ENCODE measurements at places on chromosomes 4 and X. TPM values are rescaled to one million over a fixed set of nuclear protein-coding genes. Genes with fewer than 3 reads are reported as not detected.

DNA sequence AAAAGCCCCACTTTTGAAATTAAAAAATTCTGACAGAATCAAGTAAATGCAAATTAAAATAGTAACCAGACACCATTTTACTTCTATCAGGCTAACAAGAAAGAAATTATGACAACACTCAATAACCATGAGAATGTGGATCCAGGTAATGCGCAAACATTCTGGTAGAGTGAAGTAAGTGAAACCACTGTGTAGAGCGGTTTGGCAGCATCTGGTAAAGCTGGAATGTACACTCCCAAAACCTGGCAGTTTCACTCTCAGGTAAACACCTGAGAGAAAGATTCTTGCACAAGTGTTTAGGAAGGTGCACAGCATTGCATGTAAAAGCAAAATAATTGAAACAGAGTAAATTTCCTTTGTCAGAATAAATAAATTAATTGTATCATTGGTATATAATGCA lies 81.8 kb downstream of the TRIML1 start:
- no peak for DNase-seq

DNA sequence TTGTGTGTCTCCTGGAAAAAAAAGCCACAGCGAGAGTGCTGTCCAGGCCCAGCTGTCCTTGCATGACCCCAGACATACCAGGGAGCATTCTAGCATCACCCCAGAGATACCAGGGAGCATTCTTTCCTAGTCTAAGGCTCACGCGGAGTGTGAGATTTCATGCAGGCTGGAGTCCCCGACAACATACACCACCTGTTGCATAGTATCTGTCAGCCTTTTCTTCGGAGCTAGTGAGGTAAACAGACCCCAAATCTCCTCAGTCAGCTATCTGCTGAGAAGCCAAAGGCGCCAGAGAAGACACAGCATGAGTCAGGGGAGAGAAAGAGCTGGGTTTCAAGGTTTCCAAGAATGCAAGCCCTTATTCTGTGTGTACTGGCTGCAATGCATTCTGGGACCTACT lies 23.1 kb upstream of the ZXDA start:
- DNase-seq, result no peak

OTUD6A gene
- polyA plus RNA-seq, result not detected

GK2 gene
- not detected for polyA plus RNA-seq

TRIM75 gene
- not detected for polyA plus RNA-seq

- DNase-seq, result no peak
Measured at GRCh38 chr4:128287141-128287870, at the start of gene PGRMC2. PGRMC2 (minus strand) TSS chr4:128287813; CDS start chr4:128287790, 23 bp downstream.

GRCh38 chrX:97401154-97401553 lies 517.4 kb downstream of the RPA4 start:
- no peak for DNase-seq

GRCh38 chr4:40196724-40197281 lies at the start of gene RHOH:
RHOH (plus strand) TSS chr4:40197031; CDS start chr4:40243387, 46,356 bp downstream.
- peak; percentile 48 for DNase-seq

GRCh38 chr4:105119356-105119755 lies 27.3 kb upstream of the TET2 start:
- peak; percentile 22 for DNase-seq

GRCh38 chr4:188109157-188109755 lies at the start of gene TRIML2:
TRIML2 (minus strand) TSS chr4:188109603; CDS start chr4:188105368, 4,235 bp downstream.
- no peak for DNase-seq

DNA sequence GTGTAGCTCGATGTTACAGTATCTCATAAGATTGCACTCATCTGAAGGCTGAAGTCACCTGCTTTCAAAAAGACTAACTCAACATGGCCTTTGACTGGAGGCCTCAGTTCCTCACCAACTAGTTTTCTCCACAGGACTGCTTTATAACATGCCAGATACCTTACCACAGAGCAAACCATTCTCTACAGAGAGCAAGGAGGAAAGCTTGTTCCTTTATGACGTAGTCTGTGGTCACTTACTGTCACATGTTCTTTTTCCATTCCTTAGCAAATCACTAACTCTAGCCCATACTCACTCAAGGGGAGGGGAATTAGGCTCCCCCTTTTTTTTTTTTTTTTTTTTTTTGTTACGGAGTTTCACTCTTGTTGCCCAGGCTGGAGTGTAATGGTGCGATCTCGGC lies 3.2 kb downstream of the THAP9 start:
- peak; percentile 37 for DNase-seq

GRCh38 chrX:54758114-54759055 lies 39.7 kb downstream of the ITIH6 start:
- no peak for DNase-seq

DNA sequence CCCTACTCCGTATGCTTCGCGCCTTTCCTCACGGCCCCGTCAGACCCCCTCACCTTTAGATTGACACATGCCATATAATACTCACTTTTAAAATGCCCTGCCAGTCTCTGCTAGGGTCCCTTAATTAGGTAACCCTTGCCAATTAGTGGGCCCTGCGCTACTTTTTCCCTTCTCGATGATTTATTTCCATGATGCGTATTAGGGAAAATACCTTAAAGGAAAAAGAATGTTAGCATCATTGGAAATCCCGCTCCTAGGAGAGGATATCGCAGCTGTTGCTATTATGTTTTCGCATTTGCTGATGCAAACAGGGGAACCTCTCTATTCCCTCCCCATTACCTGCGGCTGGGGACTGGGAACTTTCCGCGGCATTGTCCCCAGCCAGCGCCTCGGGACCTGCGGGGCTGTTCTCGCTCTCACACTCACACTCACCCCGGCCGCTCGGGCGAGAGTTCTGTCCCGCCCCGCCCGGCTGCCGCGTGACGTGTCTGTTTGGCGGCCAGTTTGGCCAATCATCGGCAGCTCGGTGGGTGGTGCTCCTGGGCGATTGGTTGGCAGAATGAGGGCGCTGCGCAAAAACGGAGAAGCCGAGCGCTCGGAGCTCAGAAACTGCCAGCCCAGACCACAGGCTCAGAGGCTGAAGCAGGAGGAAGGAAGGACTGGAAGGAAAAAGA lies at the start of gene PCDH10:
Gene PCDH10 (plus strand): TSS at position 605 of the 674 bp plus-strand sequence. CDS start 847 bp downstream, outside the sequence.
- no peak for DNase-seq

EDA2R gene
- polyA plus RNA-seq, result not detected

- DNase-seq, result no peak
Measured at GRCh38 chrX:68758671-68759070, 70.2 kb upstream of the EFNB1 start.

DNA sequence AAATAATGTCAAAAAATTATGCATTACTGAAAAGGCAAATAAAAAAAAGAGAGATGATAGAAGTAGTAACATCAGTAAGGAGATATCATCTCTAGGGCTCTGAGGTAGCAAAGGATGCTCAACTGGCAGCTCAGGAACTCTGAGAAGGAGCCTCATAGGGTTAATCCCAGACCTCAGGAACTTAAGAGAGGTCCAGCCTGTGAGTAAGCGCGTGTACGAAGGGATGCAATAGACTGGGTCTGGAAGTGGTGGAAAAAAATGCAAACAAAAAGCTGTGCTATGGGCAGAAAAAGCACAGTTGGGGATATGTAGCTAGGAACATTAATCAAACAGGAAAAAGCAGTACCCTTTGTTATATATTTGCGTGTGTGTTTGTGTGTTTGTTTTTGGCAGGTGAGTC lies 282.0 kb downstream of the GALNTL6 start:
- DNase-seq, result no peak

FGFBP1 gene
- polyA plus RNA-seq, result not detected

DNA sequence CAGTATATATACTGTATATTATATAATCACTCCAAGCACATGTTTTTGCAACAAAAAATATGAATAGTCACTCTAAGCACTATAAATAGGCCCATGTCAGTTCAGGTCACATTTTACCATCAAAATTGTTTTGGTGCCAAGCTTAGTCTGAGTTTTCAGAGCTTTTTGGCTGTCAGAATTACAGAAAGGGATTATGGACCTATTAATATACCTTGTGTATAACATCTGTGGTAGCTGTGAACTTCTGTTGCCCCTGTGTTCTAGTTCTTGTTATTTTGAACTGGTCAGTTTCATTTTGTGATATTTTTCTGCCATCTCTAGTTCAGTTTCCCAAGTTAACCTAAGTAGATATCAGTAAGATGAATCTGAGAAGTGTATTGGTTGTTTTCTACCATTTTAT lies 22.9 kb downstream of the EXOC1 start:
- no peak for DNase-seq

NWD2 gene
- polyA plus RNA-seq, result not detected

PCYT1B gene
- not detected for polyA plus RNA-seq

DNA sequence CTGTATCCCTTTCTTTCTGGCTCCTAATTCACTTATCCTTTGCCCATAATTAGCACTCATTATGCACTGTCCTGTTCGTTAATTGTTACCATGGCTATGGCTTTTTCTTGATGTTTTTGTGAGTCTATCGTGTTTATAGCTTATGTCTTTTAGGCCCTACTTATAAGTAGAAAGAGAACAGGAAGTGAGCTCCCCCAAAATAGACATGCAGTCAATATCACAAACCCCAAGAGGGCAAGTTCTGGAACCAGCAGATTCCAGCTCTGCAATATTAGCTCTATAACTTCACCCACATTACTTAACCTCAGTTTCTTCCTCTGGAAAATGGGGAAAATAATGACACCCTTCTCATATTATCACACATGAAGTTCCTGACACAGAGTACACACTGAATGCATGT lies 7.4 kb upstream of the HS3ST1 start:
- DNase-seq, result no peak

RAB33A gene
- polyA plus RNA-seq, result 1.6 TPM

DNA sequence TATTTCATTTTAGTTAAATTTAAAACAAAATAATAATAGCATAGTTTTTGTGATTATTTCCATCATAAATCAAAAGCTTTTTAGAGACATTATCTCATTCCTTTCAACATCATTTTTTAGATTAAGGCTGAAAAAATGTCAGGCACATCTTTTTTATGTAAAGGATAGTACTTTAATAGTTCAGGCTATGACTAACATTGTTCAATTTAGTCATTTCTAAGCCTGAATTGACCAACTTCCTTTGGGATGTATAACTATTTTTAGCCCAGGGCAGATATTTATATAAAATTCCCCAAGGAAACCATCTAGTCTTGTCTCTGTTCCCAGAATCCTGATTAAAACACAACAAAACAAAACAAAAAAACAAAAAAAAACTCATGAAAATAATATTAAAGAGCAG lies 145.6 kb upstream of the PCDH18 start:
- DNase-seq, result no peak

DNA sequence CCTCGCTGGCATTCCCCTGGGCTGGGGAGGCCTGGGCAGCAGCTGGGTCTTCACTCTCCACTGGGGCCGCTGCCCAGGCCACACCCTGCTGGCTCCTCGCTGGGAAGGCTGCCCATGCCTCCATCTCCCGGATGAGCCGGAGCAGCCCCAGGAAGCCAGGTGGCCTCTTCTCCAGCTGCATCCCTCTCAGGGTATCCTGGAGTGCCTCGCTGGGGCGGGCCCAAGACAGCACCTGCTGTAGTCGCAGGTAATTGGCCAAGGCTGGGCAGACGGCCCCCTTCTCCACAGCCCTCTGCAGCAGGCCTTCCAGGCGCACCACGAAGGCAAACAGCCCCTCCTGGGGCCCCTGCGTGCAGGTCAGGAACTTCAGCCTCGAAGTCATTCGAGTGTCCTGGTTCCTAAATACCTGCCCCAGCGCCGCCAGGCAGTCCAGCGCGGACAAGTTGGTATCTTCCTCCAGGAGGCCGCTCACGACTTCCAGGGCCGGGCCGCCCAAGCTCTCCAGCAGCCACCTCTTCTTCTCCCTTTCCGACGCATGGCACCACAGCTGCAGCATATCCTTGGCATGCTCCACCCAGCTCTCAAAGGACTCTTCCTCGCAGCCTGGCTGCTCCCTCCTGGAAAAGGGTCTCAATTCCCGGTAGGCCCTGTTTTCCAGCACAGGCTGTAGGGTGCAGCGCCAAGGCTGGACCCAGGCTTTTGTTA lies 3.7 kb downstream of the PNMA6E start:
- DNase-seq, result no peak

HS6ST2 gene
- polyA plus RNA-seq, result not detected

DNA sequence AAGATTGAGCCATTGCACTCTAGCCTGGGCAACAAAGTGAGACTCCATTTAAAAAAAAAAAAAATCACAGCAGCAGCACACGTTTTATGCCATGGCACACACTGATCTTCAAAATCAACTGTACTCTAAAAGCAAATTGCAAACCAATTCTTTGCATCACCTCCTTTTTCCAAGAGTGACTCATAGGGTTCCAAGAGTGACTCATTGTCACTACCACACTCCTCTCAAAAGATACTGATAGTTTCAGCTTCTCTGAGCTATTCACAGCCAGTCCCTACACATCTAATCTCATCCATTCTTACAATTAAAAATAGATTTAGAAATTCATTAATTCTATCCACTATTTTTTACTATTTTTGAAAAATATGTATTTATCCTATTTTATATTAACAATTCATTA lies 1494.9 kb upstream of the AGA start:
- DNase-seq, result no peak

GRCh38 chr4:41514766-41515481 lies 23.0 kb upstream of the LIMCH1 start:
- peak; percentile 77 for DNase-seq

WDFY3 gene
- polyA plus RNA-seq, result 5.9 TPM

SSX4B gene
- polyA plus RNA-seq, result not detected

DNA sequence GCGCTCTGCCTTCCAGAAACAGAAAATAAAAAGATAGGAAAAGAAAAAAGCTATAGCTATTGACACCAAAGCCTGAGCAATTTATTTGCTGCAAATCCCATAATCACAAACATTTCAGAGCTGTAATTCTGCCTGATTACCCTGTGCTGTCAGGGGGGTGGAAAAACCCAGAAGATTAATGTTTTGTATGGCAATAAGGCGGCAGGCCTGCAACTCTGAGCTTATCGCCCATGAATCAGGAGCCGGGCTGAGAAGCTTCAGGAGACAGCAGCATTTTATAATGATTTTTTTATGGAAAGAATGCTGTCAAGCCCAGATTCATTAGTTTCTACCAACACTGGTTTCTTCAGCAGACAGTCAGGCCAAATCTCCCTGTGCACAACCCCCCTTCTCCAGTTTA lies 82.6 kb upstream of the TMEM164 start:
- DNase-seq, result no peak

RBMX gene
- 97.3 TPM for polyA plus RNA-seq

PABPC1L2B gene
- polyA plus RNA-seq, result not detected

NALF2 gene
- not detected for polyA plus RNA-seq

DNA sequence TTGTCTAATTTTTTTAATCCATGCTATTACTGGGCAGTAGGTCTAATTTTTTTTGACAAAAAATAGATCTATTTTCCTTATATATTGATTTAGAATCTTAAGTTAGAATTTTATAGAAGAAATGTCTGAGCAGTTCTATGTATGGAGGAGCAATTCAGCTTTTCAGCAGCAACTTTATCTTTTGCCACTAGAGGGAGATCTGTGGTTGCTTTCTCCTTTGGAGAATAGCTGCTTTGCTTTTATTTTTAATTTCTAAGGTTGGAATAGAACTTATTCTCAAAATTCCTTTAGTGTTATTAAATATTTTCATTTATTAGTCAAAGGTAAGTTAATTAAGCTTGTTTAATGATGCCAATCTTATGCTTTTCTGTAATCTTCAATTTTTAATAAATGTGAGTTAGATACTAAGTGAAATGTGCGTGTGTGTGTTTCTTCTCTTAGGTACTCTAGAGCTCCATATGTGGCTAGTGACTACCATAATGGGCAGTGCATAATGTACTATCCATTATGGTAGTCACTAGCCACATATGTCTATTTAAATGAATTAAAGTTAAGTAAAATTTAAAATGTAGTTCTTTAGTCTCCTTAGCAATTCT lies 29.3 kb downstream of the FAM199X start:
- DNase-seq, result peak; percentile 17

TSPAN6 gene
- polyA plus RNA-seq, result not detected

GRCh38 chrX:77446029-77446585 lies 1.1 kb upstream of the FGF16 start:
- DNase-seq, result no peak

GRCh38 chr4:114163051-114163450 lies 183.6 kb upstream of the ARSJ start:
- DNase-seq, result no peak
